Cerebellar cortex (tissue), 1 donor: ENCODE measurements at places on chromosomes 12 and 14.

DNA sequence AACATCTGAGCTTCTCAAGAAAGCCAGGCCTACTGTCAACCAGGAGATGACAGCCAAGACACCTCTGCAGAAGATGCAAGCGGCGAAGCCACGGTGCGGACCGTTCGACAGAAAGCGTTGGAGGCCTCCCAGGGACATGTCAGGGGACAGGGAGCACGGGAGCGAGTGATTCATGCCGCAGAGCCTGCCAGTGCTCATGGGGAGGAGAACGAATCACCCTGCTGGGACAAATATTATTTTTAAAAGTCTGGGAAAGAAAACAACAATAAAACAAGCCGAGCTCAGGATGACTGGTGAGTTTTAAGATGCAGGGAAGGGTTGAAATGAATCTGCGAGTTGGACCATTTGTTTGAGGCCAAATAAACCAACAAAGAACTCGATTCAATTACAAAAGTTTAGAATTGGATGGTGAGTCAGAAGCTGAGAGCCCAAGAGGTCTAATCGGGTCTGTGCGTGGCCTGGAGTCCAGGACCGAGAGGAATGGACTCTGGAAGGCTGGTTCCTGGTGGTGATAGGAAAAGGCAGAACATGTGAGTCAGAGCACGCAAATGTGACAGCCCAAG lies 91.0 kb downstream of the RBM19 start:
- DNase-seq: no peak

DNA sequence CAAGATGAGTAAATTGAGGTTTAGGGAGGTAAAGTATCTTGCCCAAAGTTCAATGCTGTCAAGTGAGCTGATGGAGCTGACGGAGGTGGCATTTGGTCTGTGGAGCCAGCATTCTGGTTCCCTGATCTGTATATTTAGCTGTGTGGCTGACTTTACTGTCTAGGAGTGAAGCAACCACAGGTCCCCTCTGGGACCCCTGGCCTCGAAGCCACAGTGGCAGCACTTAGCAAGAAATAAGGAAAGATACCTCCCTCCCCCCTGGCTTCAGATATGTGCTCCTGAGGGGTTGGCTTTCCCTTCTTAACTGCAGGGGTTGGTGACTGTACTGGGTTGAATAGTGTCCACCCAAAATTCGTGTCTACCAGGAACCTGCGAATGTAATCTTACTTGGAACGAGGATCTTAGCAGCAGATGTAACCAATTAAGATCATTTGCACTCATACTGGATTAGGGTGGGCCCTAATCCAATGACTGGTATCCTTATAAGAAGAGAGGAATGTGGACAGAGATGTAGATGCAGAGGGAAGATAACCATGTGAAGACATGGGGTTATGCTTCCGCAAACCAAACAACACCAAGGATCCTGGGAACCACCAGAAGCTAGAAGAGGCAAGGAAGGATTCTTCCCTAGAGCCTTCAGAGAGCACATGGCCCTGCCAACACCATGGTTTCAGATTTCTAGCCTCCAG lies 2.0 kb upstream of the ACVR1B start:
- DNase-seq: no peak

DNA sequence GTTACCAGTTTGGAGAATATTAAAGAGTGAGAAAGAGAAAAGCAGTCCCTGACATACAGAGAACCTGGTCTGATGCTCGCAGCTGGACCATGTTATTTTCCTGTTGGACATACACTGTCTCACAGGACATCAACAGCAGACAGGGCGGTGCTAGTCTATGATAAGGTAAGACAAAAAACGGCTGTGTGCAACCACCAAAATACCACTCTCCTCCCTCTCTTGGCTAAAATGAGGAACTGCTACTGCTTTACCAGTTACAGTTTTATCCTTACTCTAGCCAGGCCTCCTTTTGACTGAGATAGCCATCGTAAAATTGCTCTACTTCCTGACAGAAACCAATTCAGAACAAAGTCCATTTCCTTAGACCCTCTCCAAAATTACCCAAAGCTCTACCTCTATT lies 47.0 kb upstream of the ERGIC2 start:
- DNase-seq: no peak

DNA sequence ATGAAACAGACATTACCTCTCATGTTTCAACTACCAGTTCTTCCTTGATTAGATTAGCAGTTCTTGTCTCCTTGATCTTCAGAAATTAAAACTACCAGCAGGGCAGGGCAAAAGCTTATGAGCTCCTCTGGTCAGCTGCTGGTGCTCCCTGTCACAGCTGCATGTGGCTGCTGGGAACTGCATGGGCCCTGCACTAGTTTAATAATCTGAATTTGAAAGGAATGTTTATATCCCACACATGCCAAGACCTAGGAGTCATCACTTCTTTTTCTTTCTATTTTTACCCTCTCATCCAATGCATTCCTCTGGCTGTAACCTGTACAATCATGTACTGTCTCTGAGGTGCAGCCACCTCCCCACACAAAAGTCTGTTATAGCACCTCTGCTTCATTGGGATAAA lies 73.9 kb downstream of the ARMH4 start:
- no peak for DNase-seq

- no peak for DNase-seq
Observed at GRCh38 chr12:63149909-63150712, 890 bp downstream of the AVPR1A start.

DNA sequence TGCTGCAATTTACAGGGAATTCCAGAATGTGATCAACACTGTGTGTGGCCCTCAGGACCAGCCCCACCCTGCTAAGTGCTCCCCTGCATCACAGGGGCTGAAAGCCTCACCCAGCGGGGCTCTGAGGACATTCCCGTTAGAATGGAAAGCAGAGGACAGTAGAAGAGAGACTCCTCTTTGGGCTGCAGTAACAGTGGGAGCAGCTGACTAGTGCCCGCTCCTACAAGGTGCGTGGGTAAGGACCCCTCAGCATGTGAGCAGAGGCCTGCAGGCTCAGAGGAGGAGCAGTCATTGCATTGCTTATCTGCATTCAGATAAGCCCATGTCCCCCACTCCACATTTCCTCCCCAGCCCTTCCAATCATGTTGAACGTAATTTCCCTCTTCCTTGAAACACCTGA lies 120.1 kb downstream of the ITPR2 start:
- no peak for DNase-seq
